NCI-H1694 treated with DMSO at 0.1 percent for 48 hours (cell line): ENCODE measurements at places on chromosomes 12 and 14.

- peak; percentile 80 for DNase-seq
Measured at GRCh38 chr12:32264961-32265360, 134.4 kb upstream of the FGD4 start.

GRCh38 chr12:47414511-47414910 is 291.3 kb downstream of the RPAP3 start:
- no peak for DNase-seq

GRCh38 chr14:63204407-63205043 is at the start of gene RHOJ:
RHOJ (plus strand) TSS chr14:63204443; CDS start chr14:63204870, 427 bp downstream.
- peak; percentile 44 for DNase-seq

DNA sequence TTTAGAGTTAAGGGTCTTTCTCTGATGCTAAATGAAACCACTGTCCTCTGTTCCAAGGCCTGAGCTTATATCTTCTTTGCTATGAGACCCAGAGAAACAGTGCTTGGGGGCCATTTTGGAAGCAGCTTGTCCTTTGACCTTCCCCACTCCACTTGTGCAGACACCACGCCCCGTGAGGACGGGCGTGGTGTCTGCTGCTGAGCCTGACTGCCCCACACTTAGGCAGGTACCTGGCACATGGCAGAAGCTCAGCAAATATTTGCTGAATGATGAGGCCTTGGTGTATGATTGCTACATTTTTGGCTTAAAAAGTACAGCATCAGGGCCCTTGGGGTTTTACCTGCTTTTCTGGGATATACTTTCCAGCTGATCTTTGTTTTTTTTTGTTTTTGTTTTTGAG is 69.9 kb downstream of the RASSF3 start:
- no peak for DNase-seq

DNA sequence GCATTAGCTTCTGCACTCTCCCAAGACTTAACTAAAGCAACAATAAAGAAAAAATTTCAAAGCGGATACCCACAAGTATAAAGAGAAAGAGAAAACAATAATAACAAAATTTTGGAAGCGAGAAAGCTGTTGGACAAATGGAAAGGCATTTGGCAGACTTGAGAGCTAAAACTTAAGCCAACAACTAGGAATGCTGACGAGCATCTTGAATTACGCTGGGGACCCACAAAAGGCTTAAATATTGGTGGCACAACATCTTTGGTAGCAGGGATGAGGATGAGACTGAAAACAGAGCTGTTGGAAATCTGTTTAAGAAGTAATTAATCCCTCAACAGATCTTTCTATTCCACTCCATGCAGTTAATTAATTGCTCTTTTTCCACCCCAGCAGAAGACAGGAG is 49.8 kb downstream of the LLPH start:
- DNase-seq = no peak

GRCh38 chr12:52058631-52059361 is 7.6 kb downstream of the NR4A1 start:
- peak; percentile 36 for DNase-seq

DNA sequence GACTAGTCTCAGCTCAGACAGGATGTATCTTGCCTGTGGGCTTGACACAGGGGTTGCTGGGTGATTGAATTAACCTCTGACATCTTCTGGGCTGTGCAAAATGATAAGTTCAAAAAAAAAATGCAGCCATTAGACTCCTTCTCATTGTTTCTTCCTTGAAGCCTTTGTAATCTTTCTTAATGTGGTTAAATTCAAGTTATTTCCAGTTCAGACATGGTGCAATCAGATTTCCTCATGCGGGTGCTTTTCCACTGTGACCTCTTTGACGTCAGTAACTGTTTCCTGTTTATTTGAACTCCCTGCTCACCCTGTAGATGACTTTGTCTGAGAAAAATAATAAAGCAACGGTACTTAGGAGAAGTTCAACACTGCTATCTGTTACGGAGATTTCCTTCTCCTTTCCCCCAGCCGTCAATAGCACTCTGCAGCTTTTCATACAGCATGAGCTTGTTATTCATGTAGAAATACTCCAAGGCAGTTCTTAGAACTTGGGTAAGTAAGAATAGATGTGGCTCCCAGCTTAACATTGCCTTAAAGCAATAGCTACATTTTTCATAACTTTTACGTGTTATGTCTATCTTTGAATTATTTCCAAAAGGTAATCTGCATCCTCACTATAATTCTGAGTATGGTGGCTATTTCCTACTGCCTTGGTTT is 155.5 kb downstream of the PRKCH start:
- DNase-seq = no peak

GRCh38 chr12:92145481-92145730 is 240 bp downstream of the BTG1 start:
- no peak for DNase-seq
